Renal pelvis (tissue), 12 donors: ENCODE measurements at places on chromosomes 1 and 21.

DNA sequence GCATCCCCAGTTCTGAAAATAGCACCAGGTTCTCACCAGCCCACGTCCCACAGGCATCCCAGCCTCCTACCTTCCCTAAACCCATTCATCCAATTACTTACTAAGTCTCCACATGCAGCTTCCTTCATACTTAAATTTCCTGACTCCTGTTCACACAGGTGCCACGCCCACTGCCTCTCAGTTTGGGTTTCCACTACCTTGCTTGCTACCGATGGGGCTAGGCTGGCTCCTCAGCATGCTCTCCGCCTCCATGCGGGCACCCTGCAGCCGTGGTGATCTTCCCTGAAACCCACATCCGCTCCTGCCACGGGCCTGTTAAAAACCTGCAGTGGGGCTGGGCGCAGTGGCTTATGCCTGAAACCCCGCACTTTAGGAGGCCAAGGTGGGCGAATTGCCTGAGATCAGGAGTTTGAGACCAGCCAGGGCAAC, 70.4 kb upstream of the ANGPTL1 start:
- DNase-seq = no peak

DNA sequence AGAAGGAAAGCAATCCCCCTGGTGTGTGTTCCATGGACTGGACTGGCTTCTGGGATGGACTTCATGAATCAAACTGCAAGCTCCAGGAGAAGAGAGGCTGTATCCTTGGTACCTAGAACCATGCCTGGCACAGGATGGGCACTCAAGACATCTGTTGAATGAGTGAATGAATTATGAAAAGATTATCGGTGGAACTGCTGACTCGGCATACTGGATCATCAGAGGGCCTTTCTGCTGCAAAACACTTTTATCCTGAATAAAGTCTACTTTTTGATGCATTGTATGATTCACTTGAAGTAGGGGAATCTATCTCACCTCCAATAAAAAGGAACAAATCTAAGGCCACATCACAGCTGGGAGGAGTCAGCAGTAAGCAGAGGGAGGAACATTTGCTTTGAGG, 42.9 kb downstream of the DDX20 start:
- no peak for DNase-seq

DNA sequence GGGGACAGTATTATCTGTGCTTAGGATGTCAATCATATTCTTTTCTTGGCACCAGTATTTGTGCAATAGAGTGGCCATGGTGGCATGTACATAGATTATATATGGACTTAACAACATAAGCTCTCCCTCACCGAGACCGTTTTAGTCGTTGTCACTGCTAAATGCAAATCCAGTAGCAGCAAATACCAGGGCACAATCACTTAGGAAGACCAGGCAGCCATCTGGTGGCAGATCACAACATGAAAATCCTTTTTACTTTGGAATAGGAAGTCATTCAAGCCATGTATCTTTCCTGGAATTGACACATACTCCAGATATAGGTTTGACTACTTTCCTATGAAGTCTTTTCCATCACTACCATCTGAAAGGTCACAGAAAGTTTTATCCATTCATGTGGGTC, 53.2 kb upstream of the C1orf87 start:
- no peak for DNase-seq

GRCh38 chr1:230285351-230285750, 140.8 kb downstream of the PGBD5 start:
- DNase-seq = no peak

DNA sequence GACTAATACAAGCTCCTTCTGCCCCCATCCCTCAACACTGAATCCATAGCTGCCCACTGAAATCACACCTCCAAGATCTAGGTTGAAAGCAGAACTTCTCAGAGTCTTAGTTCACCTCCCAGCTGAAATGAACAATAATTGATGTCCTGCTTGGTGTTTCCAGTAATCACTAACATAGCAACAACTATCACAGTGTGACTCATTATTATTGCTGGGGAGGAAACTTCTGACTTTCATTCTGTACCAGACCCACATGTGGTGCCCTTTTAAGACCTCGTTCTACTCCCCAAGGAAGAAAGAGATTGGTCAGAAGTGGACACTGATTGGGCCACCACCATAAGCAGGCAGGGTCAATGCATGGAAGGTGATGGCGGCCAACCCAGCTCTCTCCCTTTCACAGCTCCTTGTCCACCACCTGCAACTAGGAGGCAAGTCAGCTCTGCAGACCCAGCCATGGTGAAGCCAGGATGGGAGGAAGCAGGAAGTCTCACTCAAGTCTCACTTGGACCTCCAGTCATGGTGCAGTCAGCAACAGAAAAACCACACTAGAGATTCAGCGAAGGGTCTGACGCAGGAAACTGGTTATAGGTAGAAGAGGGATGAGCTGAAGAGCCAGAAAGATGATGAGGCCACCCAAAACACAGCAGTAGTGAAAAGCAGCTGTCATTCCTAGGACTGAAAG, 720.2 kb downstream of the PTPRU start:
- DNase-seq = no peak

- no peak for DNase-seq
Measured at GRCh38 chr1:202571719-202572339, 138.4 kb downstream of the SYT2 start.

- DNase-seq = no peak
Measured at GRCh38 chr1:6271554-6271953, 10.7 kb upstream of the GPR153 start.

DNA sequence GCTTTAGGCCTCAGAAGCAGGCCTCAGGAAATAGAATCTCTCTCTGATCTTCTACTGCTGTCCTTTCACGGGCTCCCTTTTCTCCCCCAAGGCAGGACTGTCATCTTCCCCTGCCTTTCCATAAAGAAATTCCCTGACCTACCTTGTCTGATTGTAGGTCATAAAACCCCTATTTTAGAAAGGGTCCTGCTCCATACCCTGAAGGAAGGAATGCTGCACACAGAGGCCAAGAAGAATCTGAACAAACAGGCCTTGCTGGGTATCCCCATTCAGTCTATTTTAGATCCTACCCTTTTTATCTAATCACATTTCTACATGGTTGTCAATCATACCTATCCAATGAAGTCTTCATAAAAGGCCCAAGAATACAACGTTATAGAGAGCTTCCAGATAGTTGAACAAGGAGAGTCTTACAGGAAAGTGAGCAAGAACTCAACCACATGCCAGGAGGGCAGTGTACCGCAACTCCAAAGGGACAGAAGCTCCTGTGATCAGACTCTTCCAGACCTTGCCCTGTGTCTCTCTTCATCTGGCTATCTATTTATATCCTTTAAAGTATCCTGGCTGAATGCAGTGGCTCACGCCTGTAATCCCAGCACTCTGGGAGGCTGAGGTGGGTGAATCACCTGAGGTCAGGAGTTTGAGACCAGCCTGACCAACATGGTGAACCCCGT, 93.1 kb downstream of the SLC16A1 start:
- DNase-seq = no peak

GRCh38 chr21:35852820-35853219, 207.5 kb downstream of the SETD4 start:
- no peak for DNase-seq

- peak; percentile 10 for DNase-seq
Measured at GRCh38 chr21:28742527-28742926, 250.2 kb downstream of the LTN1 start.

DNA sequence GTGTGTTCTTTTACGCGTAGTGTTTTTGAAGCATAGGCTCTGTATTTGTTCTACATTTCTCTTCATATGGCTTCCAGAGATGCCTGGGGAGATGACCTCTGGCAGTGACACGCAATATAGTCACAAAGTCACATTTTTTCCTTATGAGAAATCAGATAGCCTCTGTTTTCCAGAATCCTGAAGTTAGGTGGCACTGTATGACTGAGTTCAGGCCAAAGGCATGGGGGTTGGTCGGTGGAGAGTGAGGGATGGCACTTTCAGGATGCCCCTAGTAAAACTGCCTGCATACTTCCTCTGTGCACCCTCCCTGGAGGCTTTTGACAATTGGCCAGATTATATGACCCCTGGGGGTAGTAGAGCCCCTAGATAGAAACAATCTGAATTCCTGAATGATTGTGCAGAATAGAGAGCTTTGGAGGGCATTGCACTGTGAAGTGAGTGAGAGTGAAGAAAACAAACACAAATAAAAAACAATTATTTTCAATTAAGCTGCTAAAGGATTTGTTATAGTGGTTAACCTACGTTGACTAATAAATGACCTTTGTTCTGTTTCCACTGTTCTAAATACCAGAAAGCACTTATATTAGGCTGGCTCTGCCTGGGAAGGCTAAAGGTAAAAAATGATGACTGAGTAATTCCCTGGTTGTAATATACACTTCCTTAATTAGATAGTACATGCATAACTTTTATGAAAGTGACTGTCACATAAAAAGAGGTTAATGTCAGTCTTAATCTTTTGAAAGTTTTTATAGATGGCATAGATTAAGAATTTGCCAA, 1660.8 kb downstream of the PLA2G4A start:
- DNase-seq = no peak

- peak; percentile 89 for DNase-seq
Measured at GRCh38 chr21:42570841-42571387, 57.3 kb downstream of the SLC37A1 start.

DNA sequence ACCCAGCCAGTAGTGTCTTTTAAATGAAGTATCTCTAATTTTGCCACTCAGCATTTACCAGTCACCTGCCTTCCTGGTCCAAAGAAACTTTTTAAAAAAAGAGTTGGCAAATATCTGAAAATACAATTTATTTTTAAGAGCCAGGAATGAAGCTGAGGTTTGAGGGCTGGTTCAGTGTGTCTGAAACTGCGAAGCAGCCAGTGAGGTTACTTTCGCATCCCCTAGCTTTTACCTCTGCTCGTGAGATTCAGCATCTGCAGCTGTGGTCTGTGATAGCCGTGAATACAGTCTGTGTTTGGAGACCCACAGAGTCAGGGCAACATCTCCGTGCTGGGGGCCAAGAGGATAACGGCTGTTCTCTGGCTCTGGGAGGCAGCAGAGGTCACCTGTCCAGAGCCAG, 21.3 kb upstream of the KCNAB2 start:
- no peak for DNase-seq

GRCh38 chr1:207223162-207223561, 98.3 kb upstream of the CD55 start:
- DNase-seq = no peak

GRCh38 chr1:161199506-161200139, 769 bp upstream of the ADAMTS4 start:
- DNase-seq = no peak

DNA sequence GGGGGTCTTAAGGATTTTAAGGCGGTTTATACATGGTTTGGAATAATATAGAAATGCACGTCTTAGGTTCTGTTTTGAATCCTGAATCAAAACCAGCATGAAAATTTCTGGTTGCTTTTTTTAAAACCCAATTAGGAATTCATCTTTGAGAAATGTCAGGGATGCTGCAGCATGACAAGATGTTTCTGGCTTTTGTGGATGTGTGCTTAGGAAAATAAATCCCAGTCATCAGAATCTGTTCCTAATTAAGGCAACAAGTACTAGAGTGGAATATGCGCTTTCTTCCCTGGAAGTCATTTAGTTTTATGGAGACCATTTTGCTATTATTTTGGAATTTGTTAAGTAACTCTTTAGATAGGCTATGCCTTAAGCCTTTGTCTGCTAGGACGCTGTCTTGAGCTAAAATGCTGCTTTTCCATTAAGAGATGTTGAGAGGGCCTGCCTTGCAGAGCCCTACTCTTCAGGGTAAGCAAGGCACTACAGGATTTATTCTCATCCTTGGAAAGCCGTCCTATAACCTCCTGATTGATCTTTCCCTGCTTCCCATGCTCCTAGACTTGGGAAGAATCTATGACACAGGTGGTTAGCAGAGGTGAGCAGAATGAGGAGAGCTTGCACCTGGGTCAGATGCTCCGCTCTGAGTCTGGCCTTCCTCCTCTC, 332.8 kb downstream of the DISC1 start:
- no peak for DNase-seq

GRCh38 chr21:42406866-42407265, 3.2 kb downstream of the UBASH3A start:
- no peak for DNase-seq

DNA sequence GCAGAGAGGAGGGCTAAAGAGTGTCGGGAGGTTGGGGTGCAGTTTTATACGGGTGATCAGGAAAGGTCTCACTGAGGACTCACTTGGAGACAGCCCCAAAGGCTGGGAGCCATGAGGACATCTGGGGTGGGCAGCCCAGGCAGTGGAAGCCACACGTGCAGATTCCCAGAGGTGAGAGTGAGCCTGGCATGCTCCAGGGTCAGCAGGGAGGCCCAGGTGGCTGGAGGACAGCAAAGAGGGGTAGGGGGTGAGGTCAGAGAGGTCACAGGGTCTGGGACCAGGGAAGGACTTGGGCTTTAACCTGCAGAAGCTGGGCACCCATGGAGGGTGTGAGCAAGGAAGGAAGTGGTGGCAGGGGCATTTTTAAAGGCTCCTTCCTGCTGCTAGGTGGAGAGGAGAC, 481.7 kb downstream of the MATN1 start:
- DNase-seq = no peak

GRCh38 chr21:41597227-41597626, 89.3 kb upstream of the TMPRSS2 start:
- DNase-seq = no peak

GRCh38 chr1:107139833-107140702, 771 bp upstream of the NTNG1 start:
- DNase-seq = peak; percentile 40

DNA sequence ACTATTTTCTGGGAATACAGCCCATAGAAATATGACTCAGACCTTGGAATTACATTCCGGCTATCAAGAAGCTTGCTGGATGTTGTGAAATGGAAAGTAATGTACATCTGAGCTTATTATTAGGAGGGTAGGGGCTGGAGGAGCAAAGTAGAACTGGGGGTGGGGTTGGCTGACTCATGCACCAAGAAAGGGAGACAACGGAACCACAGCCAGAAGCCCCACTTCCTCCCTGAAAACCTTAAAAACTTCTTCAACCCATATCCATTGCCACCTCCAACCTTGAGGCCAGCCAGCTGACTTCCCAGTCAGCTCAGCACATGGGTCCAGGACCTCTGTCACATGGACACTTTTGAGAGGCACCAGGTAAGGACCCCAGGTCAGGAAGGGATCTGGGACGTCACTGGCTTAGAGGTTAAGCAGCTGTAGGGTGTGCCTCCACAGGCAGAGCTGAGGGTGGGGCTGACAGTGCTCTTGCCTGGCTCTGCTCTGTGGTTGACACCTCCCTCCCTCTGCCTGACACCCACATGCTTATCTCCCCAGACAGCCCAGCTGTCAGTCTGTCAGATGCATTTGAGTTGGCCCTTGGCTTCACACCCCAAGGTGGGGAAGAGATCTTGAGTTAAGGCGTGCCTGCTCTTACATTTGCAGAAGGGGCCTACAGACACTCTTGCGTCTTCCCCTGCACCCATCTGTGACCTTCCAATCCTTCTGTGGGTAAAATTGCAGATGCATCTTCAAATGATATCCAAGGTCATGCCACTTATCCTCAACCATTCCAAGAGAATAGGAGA, 5.7 kb upstream of the ZNF683 start:
- DNase-seq = no peak

DNA sequence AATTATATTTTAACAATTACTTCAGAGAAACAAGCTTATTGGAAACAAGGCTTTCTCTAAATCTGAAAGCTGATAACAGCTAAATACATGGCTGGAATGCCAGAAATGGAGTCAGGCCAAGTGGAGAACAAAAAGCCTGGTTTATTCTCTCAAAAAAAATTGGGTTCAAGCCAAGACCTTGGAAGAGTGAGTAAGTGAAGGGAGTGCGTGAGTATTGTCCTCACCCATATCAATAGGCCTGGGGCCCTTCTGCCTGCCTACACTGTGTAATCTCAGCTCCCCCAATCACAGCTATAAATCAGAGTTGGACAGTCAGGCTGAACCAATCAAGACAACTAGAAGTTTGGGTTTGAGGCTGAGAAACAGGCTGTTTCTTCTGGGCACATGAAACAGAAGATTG, 7.4 kb downstream of the KYAT3 start:
- peak; percentile 49 for DNase-seq
